H7 (cell line): ENCODE measurements at places on chromosomes 12 and 14.
A peak's percentile ranks its signal among the peaks of the same experiment; 100 is the strongest.

GRCh38 chr12:76810671-76811419 lies 46.9 kb downstream of the ZDHHC17 start:
- no peak for DNase-seq

DNA sequence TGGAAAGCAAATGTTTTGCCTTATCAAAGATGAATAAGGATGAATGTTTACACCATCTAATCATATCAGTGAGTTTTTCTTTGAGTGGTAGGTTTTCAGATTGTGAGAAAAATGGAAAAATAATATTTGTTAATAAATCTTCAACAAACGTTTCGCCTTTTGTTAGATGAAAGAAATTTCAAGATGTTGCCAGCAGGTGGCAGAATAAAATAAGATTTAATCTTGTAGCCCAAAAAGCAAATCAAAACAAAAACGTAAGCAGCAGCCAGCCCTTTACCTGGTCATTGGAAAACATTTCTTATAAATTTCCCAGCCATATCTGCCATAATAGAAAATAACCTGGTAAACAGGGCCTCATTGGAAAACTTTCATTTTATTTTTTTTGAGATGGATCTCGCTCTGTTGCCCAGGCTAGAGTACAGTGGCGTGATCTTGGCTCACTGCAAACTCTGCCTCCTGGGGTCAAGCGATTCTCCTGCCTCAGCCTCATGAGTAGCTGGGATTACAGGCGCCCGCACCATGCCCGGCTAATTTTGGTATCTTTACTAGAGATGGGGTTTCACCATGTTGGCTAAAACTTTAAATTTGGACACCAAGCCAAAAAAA lies 15.4 kb upstream of the TMEM120B start:
- peak; percentile 59 for DNase-seq

DNA sequence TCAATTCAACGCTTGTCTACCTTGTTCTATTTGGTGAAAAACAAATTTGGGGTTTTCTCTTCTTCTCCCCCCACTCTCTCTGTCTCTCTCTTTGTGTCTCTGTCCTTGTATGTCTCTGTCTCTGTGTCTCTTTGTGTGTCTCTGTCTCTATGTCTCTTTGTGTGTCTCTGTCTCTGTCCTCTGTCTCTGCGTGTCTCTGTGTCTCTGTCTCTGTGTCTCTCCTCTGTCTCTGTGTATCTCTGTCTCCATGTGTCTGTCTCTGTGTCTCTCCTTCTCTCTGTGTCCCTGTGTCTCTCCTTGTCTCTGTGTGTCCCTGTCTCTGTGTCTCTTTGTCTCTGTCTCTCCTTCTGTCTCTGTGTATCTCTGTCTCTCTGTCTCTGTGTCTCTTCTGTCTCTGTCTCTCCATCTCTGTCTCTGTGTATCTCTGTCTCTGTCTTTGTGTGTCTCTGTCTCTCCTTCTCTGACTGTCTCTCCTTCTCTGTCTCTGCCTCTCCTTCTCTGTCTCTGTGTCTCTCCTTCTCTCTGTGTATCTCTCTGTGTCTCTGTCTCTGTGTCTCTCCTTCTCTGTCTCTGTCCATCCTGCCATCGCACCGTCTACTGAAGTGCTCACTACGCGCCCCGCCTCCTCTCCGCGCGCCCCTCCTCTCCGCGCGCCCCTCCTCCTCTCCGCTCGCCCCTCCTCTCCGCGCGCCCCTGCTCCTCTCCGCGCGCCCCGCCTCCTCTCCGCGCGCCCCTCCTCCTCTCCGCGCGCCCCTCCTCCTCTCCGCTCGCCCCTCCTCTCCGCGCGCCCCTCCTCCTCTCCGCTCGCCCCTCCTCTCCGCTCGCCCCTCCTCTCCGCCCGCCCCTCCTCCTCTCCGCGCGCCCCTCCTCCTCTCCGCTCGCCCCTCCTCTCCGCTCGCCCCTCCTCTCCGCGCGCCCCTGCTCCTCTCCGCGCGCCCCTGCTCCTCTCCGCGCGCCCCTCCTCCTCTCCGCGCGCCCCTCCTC lies 12.8 kb downstream of the LRCOL1 start:
- peak; percentile 52 for DNase-seq

GRCh38 chr12:12563290-12563928 lies 746 bp upstream of the DUSP16 start:
- DNase-seq: no peak

- DNase-seq: no peak
Observed at GRCh38 chr14:54674046-54674741, 107.3 kb downstream of the SAMD4A start.

DNA sequence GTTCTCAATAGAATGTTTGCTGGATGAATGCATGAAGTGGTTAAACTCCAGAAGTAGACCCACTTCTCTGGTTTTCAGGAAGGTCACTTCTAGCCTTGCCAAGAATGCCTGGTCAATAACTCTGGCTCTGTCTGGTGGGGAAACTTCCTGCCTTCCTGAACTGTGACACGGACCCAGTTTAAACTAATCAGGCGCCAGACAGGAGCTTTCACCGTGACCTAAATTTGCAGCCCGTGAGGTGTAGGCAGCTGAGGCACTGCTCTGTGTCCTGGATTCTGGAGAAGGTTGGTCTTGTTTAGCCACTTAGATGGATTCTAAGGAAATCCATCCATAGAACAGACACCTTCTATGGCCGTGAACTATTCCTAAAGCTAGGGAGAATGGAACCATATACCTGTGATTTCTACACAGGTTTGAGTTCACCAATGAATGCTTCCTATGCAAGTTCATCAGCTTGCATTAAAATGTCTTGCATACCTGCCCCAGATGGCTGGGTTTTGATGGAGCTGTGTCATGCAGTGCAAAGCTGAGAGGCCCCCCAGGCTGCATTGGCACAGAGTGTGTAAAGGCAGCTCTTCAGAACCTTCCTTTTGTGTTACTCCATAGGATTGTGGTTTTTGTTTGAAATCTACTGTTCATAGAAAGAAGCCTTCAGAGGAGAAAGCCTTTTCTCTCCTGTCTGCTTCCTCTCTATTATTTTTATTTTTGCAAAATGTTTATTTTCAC lies 4.4 kb downstream of the CHST11 start:
- DNase-seq: no peak

GRCh38 chr14:94363151-94363624 lies 25.2 kb downstream of the SERPINA1 start:
- DNase-seq: peak; percentile 35

GRCh38 chr14:103041464-103041863 lies 15.9 kb downstream of the CDC42BPB start:
- no peak for DNase-seq

DNA sequence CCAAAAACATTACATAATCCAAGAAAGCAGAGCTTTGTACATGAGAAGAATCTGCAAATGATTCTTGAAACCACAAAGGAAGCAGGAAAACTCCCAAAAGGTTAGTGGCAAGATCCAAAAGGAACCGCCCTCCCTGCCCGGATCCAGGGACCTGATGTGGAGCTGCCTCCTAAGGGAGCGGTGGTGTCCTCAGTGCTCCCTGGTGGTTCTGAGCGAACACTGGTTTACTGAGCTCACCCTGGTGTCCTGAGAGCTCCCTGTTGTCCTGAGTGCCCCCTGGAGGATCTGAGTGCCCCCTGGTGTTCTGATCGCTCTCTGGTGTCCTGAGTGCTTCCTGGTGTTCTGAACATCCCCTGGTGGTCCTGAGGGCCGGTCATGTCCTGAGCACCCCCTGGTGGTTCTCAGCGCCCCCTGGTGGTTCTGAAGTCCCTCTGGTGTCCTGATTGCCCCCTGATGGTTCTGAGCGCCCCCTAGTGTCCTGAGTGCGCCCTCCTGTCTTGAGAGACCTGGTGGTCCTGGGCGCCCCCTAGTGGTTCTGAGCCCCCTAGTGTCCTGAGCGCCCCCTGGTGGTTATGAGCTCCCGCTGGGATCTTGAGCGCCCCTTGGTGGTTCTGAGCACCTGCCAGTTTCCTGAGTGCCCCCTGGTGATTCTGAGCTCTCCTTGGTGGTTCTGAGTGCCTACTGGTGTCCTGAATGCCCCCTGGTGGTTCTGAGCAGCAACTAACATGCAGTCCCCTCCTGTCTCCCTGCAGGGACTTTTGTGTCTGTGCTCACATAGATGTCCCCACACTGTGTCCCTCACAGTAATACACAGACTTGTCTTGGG lies 891.1 kb downstream of the TMEM121 start:
- peak; percentile 12 for DNase-seq

DNA sequence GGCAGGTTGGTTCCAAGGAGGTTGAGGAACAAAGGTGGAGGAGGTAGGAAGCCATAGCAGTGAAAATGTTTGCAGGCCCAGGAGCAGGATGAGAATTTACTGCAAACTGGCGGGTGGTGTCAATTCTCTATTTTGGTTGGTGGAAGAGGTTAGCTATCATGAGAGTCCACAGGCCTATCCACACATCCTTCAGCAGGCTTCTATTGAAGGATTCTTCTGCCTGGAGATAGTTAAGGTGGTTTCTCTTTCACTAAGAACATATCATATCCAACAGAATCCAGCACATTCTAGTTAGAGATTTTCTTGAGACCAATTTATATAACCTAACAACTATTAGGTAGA lies 68.9 kb upstream of the DYRK2 start:
- DNase-seq: no peak

GRCh38 chr12:53061404-53062010 lies 11.6 kb downstream of the TNS2 start:
- peak; percentile 88 for DNase-seq

- DNase-seq: no peak
Observed at GRCh38 chr14:105193916-105194782, 13.0 kb upstream of the NUDT14 start.

GRCh38 chr12:53006810-53007309 lies 604 bp downstream of the EIF4B start:
- DNase-seq: peak; percentile 92

DNA sequence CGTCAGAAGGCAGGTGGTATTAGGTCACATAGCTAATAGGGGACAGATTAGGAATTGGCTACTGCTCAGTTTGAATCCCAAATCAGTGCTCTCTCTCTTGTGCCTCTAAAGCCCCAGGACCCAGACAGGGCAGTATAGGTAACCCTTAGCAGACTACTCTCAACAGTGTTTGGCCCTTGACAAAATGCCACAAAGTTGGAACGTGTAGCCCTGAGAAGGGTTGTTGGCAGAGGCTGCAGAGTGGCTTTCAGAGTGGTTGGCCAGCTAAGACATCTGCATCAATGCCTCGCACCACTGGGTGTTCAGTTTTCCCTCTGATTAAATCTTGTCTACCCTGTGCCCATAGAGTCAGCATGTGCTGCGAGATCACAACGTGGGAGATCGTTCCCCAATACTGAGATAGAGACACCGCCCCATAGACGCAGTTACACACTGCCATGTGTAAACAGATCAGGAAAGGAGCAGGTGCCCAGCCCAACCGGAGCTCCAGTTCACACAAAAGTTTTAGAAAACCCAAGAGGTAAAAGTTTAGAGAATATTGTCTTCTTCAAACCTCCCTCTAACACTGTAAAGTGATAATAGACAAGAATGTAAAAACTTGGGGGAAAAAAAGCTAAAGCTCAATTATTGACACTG lies 48.3 kb downstream of the EML1 start:
- no peak for DNase-seq

- DNase-seq: no peak
Observed at GRCh38 chr12:33423706-33424105, 15.9 kb downstream of the SYT10 start.

DNA sequence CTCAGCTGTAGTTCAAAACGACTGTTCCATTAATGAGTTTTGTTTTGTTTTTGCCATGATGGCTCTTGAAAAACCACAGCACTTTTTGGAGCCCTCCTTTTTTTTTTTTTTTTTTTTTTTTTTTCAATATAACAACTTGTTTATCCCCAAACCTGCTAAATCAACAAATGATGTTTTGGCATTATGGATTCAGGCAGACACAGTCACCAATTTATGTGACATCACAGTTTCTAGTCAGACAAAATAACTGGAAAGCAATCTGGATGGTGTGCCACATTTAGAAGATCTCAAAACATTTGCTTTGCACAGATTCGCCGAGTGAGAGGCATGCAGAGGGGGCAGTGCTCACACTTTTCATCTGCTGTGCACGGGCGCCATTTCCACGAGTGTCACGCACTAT lies 7.9 kb upstream of the RFLNA start:
- no peak for DNase-seq

GRCh38 chr12:86727160-86727559 lies 471.0 kb upstream of the MGAT4C start:
- DNase-seq: no peak

DNA sequence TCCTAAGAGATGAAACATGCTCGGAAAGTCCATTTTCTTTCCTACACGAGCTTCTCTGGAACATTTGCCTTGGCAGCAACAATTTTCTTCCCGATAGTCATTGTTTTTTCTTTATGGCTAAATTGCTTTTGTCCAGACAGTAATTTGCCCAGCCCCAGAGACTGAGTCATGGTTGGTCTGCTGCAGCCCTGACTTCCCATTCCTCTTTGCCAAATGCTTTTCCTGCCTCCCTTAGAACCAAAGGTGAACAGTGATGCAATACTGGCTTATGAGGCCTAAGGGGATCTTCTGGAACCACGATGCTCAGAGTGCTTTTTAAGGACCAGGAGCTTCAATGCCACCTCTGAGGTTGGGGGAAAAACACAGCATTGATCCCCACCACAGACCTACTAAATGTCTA lies 1599.6 kb upstream of the TMEM132C start:
- no peak for DNase-seq

DNA sequence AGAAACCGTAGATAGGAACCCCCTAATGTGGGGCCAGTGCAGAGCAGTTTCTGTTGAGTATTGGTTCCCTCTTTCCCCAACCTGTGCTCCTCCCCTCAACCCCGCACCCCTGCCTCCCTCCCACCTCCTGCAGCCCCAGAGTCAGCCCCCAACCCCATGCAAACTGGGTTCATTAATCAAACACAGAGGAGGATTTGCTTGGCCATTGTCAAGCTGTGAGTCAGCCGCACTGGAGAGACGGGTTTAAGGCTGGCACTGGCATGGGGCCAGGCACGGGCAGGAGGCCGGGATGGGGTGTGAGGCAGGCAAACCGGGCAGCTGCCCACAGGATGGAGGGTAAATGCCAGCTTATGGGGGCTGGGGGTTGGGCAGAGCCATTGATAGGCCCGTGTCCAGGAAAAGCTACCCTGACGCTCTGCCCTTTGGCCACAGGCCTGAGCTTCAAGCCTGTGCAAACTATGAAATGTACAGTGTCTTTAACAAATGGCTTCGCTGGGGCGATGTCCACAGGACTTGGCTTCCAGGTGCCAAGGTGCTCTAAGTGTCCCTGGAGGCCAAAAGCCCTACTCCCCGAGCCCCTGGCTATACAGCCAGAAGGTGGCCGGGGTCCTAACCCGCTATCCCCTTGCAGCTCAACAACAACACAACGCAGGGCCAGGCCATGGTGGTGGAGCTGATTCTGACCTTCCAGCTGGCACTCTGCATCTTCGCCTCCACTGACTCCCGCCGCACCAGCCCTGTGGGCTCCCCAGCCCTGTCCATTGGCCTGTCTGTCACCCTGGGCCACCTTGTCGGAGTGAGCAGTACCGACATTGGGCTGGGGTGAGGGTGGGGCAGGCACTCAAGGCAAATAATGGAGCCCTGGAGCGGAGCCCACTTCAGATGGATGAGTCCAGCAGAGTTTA lies 1.4 kb downstream of the AQP5 start:
- DNase-seq: peak; percentile 67

- DNase-seq: peak; percentile 59
Observed at GRCh38 chr14:77265561-77266335, 5.3 kb downstream of the NGB start.

DNA sequence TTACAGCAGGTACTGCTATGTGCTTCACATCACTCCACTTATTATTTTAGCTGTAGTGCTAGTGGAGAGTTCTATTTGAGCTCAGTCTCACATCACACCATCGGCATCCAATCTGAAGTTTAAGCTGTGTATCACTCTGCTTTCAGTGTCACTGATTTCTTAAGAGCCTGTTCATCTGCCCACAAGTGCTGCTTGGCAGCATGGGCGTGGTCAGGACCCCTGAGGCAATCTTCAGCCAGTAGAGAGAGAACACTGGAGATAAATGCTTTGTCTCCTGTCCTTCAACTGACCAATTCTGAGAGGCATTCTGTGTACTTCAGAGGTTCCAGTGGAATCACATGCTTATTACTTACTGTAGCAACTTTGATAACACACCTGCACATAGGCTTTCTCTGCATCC lies 728.8 kb downstream of the RPS29 start:
- DNase-seq: no peak
